Adrenal gland (tissue), 19 donors: ENCODE measurements at places on chromosomes 5 and 9. TPM values are rescaled to one million over a fixed set of nuclear protein-coding genes. Genes with fewer than 3 reads are reported as not detected.

DNA sequence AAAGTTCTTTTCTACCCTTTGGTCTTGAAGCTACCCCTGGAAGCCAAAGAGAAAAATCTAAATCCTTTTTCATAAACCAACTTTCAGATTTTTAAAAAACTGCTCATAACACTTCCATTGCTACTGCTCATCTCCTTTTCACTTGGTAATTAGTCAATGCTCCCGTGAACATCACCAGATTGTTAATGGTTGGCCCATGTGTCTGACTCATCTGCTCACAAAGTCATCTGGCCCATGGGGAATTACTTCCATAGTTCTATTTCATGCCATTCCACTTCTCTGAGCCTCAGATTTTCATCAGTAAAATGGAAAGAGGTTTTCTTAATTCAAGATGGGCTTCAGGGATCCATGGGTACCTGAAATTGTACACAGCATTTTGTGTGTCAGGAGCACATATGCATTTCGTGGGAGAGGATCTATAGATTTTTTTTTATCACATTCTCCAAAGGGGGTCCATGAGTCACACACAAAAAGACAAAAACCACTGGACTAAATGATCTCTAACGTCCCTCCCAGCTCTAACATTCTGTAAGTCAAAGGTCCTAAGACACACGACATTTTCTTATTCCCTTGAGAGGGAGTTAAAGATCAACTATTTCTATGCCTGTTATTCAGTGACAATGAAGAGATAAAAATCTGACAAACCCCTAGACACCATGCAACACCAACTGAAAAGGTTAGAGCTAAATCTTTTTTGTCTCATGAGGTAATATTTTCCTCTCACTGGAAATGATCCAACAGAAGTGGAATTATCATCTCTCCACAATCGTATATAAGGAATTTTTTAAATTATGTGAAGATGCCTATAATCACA, 75.4 kb downstream of the TEX10 start:
- no peak for DNase-seq

DNA sequence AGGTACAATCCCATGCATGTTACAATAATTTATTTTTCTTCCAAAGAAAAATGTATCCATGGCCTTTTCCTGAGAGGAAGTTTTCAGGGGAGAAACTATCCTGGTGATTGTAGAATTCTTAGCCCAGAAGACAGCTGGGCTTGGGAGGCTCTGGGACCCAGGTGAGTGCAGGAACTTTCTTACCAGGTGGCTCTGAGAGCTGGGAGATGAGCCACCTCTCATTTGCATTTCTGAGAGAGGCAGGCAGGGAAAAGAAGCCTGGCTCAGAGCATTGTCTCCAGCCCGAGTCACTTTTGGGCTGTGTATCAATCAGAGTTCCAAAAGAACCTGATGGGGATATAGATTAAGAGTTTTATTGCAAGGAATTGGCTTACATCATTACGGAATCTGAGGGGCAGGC, 52.7 kb downstream of the ALG2 start:
- no peak for DNase-seq

- DNase-seq, result no peak
These were observed 7.3 kb upstream of the IL4 start for GRCh38 chr5:132666310-132667123.

LRRC70 gene
- 3.0 TPM for total RNA-seq

DNA sequence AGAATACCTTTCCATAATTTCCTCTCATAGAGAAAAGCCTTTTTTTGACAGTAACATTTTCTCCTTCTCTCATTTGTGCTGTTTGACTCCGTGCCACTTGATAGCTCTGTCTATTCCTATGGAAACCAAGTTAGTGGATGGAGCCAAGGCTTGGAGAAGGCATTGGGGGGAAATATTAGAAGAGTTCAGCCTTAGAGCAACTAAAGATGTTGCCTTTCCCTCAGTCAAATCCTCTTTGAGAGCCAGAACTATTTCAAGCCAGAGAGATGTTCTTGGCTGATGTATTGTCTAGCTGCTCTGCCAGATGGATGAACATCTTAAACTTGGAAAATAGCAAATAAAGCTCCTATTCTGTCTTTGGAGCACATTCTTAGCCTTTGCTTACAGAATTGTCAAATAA, 112.4 kb downstream of the INVS start:
- DNase-seq, result no peak

DNA sequence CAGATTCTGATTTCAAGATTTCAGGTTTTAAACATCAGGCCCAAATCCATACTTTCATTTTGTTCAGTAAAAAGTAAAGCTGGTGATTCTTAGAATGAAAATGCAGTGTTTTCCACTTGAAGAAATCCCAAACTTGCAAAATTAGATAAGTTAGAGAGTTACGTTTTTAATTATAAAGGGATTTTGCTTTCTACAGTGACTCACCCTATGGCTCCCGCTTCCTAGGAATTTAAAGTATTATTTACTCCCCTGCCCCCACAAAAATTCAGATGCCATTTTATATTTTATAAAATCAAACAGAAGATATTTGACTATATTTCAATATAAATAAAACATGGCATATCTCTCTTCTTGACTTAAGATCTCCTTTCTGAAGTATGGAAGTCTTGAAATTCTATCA, 402.9 kb downstream of the ZSWIM6 start:
- no peak for DNase-seq

SPINK4 gene
- not detected for total RNA-seq

MACIR gene
- 10.1 TPM for total RNA-seq

DNA sequence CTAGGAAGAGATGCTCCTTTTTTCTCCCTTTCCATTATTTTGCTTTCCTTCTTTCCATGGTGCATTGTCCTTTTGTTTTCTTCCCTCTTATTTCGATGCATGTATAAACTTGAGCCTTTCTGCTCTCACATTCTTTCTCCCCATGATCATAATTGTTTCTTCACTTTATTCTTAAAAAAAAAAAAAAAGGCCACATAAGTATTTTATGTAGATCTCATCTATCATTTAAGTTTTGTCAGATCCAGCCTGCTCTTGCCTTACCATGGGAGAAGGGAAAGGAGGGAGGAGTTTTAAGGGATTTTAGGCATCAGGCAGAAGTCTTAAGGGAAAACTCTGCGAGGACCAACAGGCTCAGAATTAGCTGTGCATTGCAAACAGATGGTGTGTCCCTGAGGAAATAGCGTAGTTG, 11.1 kb downstream of the TGFBR1 start:
- DNase-seq, result no peak

GPR150 gene
- total RNA-seq, result 0.06 TPM

HRCT1 gene
- not detected for total RNA-seq

DNA sequence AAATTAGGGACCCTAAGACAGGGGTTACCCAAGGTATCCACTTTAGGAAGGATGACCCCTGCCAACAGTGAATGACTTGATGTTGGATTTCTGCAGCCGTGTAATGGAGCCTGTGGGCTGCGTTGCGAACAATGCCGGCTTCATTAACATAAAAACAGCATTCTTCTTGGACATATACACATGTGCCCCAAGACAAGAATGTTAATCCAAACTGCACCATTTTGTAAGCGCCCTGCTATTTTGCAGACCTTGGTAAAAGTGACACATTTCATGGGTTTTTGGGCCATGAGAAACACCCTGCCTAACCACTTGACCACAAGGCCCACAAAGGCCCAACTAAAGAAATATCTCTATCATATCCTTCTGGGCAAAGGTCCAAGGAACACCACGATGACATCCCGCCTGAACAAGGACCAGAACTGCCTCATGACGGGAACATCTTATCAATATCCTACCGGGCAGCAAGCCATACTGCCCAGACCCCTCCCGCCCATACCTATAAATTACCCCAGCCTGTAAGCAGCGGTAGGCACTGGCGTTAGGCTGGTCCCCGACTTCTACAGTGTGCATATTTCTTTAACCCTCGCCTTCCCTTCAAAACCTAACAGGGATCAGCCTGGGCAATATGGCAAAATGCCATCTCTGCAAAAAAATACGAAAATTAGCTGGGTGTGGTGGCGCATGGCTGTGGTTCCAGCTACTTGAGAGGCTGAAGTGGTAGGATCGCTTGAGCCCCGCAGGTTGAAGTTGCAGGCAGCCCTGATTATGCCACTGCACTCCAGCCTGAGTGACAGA, 9.7 kb upstream of the PDCD1LG2 start:
- DNase-seq, result peak; percentile 68

DNA sequence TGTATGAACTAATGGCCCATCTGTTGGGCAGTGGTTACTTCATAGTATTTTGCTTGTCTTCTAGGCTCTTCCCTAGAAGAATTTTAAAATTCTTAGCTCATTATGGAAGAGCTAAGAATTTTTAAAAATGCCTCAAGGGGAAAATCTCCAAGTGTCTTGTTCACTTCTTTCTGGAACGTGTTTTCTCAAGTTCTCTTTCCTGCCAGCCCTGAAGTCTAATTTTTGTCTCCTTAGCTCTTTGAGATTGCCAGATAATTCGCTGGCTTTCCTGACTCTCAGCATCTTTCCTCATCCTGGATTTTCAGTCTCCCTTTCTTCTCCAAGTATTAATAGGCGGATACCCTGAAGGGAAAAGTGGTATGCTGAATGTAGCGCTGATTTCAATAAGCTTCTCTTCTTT, 395.4 kb downstream of the ARRDC3 start:
- DNase-seq, result no peak

ARAP3 gene
- total RNA-seq, result 16.1 TPM

- peak; percentile 25 for DNase-seq
These were observed 10.4 kb downstream of the FCN2 start for GRCh38 chr9:134891053-134891452.

- DNase-seq, result no peak
These were observed 86.5 kb downstream of the SREK1 start for GRCh38 chr5:66230551-66230950.

SH3TC2 gene
- 0.79 TPM for total RNA-seq

- no peak for DNase-seq
These were observed 147.5 kb downstream of the CSNK1G3 start for GRCh38 chr5:123659495-123659894.

GRCh38 chr5:4571248-4571948, 568.7 kb upstream of the ADAMTS16 start:
- DNase-seq, result no peak

GRCh38 chr5:32110111-32110696, 63.9 kb downstream of the GOLPH3 start:
- DNase-seq, result no peak

DNA sequence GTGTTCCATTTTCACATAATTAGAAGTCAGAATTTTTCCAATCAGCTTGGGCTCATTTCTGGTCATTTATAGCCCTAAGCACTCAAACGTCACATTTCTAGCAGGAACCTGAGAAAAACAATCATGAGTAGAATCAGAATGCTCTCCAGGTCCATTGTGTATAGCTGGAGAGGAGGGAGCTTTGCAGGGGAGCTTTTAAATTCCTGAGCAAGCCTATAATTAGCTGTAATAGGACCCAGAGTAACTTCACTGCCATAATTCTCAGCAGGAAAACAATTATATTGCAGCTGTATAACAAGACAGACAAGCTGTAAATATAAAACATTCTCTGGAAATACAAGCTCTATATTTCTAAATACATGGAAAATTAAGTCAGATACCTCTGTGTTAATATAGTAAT, 637.6 kb upstream of the SGCD start:
- DNase-seq, result no peak

DNA sequence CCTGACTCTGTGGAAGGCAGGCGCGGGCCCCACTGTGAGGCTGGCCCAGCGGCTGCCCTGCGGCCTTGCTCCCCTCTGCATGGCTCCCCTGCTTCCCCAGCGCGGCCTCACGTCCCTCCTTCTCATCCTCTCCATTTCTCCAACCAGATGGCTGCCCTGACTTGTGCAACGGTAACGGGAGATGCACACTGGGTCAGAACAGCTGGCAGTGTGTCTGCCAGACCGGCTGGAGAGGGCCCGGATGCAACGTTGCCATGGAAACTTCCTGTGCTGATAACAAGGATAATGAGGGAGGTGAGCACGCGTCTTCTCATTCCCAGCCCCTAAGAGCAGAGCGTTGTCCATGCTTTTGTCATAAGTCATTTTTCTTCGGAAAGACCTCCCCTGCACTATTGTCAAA, 129.0 kb upstream of the WWC1 start:
- no peak for DNase-seq

GRCh38 chr5:30030101-30030500, 1163.4 kb upstream of the CDH6 start:
- no peak for DNase-seq

DNA sequence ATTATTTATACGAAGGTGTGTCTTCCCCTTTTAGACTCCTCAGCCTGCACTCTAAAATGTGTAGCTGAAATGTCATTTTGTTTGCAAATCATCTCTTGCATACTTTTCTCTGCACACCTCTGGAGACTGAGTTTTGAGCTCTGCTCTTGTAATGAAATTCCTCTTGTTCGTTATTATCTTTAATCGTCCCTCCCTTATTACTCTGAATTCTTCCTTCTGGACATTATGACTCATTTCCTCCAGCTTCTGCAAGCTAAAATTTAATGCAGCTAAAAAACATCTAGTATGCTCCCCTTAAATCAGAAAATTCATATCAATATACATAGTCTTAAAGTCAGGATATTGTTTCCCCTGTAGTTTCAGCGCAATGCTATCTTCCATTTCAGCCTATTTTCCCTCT, 13.5 kb downstream of the ISL1 start:
- no peak for DNase-seq

- peak; percentile 45 for DNase-seq
These were observed 54.7 kb upstream of the SUSD3 start for GRCh38 chr9:93003552-93004407.

DNA sequence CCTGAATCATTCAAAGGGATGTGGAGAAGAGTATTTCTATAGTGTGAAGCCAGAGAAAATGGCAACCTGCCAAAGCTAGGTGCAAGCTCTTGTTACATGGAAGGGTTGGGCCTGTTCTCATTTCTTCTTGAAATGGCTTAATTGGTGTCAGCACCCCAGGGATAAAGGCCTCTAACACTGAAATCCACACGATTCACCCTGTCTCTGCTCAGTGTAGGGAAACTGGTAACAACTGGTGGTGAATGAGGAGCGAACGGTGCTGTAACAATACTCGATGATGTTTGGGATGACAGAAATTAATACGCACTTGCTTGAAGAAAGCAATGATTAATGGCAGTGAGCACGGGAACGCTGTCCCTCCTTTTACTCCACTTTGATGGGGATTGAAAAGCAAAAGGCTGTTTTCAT, 16.2 kb downstream of the PBX3 start:
- DNase-seq, result no peak

DNA sequence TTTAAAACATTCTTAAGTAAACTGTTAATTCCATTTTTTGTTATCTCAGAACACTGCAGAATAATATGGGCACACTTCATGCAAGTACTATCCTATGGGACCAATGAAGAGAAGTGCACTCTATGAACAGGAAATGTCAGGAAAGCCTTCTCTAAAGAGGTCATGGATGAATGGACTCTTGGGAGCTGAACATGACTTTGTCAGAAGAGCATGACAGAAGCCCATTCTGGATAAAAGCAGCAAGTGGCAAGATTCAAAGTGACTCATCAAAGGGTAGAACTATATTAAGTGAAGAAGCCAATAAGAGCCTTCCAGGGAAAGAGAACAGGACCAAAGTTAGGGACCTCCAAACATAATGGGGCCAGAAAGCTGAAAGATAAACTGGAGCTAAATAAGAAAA, 94.0 kb downstream of the RAPGEF6 start:
- no peak for DNase-seq

GRCh38 chr9:90569511-90569910, 73.1 kb downstream of the DIRAS2 start:
- DNase-seq, result no peak
